ENCODE measurements at places on chromosomes 4 and X. TPM values are rescaled to one million over a fixed set of nuclear protein-coding genes. Genes with fewer than 3 reads are reported as not detected.
A peak's percentile ranks its signal among the peaks of the same experiment; 100 is the strongest.

GRCh38 chr4:70688795-70689231 is 481 bp downstream of the UTP3 start:
- DNase-seq, result no peak

HSFX1 gene
- 1.8 TPM for polyA plus RNA-seq

DNA sequence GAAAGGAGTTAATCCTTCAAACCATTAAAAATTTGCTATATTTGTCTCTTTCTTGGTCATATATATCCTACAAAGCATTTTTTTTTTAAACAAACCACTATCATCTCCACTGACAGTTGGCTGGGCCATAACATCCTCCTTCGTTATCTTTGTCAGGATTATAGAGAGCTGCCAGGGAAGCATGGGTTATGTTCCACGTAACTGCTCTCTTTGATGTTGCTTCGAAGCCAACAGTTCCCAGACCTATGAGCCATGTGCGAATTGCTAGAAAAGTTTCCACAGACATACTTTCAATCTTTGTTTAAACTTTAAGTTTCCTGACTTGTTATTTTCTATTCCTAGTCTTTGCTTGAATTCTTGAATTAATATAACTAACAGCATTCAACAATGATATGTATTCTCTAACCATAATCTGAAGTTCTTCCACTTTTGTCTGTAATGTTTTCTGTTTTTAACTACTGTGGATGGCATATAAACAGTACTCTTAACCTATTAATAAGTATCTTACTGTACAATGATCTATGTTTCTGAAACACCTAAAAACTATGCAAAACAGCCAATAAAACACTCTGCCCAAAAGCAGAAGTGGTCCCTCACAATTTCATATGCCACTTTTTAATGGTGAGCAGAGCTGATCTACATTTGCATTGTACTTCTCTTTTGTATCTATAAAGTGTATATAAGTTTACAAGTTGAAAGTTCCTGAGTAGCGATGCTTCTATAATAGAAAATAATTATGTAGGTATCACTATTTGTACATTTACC is 37.9 kb downstream of the EREG start:
- DNase-seq, result no peak

GABRE gene
- 10.4 TPM for polyA plus RNA-seq

DNA sequence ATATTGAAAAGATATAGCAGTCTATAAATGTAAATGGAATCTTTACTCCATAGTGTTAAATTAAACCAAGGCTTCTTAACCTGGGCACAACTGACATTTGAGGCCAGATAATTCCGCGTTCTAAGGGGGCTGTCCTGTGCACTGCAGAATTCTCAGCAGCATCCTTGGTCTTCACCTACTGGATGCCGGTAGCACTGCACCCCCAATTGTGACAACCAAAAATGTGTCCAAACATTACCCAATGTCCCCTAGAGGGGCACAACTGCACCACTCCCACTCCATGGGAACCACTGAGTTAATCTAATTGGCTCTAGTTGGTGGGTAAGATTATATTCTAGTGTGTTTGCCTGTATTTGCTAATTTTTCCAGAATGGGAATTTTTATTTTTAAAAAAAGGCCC is 16.6 kb downstream of the AP1S2 start:
- DNase-seq, result no peak

MCTS1 gene
- 48.4 TPM for polyA plus RNA-seq

DNA sequence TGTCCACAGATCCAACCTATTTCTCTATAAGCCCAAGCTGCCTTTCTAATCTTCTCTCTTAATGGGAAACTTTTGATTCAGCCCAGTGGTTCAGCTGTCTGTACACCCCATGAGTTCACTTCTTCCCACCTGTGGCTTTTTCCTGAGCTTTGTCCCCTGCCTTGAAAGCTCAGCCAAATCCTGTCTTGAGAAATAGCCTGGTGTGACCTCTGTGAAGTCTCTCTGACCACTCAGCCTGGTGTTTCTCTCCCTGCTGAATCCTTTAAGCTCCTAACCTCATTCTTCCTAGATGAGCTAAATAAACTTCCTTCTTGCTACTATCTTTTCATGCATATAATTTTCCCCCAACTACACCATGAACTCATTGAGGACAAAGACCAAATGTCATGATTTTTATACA is 15.2 kb upstream of the HERC5 start:
- DNase-seq, result no peak

GRCh38 chr4:930028-930551 is 2.0 kb downstream of the GAK start:
- no peak for DNase-seq

- no peak for DNase-seq
These were observed 49.4 kb downstream of the FHL1 start for GRCh38 chrX:136196691-136197155.

- no peak for DNase-seq
These were observed 277.7 kb upstream of the TET2 start for GRCh38 chr4:104868958-104869357.

GRCh38 chr4:78156520-78156919 is 99.4 kb downstream of the FRAS1 start:
- DNase-seq, result no peak

GRCh38 chr4:13891544-13891939 is 264.0 kb upstream of the BOD1L1 start:
- DNase-seq, result no peak

PTPN13 gene
- polyA plus RNA-seq, result 126 TPM

- no peak for DNase-seq
These were observed 11.9 kb upstream of the MAGEB16 start for GRCh38 chrX:35786271-35786670.

PGK1 gene
- polyA plus RNA-seq, result 414 TPM

GRCh38 chr4:85740431-85740861 is 265.5 kb downstream of the ARHGAP24 start:
- DNase-seq, result no peak

- DNase-seq, result no peak
These were observed 61.5 kb upstream of the EXOC1L start for GRCh38 chr4:55758066-55758465.

NAT8L gene
- 7.4 TPM for polyA plus RNA-seq

FAM184B gene
- 0.94 TPM for polyA plus RNA-seq

DNA sequence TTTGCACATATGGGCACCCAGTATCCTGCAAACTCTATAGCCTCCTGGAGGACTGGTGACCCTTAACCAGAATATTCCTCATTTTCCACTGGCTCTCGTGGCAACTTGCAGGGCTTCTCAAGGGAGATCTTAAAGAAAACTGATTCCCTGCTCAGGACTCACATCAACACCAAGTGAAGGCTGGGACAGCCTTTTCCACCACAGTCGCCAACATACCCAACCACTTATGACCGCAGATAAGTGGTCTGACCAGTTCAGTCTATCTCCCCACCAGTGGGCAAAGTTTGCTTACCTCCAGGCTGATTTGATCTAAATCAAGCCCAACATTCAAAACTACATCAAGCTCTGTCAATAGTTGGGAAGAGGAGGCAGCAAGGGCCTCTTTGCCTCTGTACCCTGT is 289.3 kb upstream of the GATB start:
- no peak for DNase-seq

MID2 gene
- 11.0 TPM for polyA plus RNA-seq

GRCh38 chr4:145179281-145179860 is 1.0 kb downstream of the OTUD4 start:
- DNase-seq, result peak; percentile 63

GRCh38 chr4:104022226-104022625 is 302.4 kb upstream of the TACR3 start:
- DNase-seq, result no peak

SSX3 gene
- not detected for polyA plus RNA-seq

TCEAL6 gene
- polyA plus RNA-seq, result 0.19 TPM

ASB12 gene
- polyA plus RNA-seq, result 0.96 TPM

DNA sequence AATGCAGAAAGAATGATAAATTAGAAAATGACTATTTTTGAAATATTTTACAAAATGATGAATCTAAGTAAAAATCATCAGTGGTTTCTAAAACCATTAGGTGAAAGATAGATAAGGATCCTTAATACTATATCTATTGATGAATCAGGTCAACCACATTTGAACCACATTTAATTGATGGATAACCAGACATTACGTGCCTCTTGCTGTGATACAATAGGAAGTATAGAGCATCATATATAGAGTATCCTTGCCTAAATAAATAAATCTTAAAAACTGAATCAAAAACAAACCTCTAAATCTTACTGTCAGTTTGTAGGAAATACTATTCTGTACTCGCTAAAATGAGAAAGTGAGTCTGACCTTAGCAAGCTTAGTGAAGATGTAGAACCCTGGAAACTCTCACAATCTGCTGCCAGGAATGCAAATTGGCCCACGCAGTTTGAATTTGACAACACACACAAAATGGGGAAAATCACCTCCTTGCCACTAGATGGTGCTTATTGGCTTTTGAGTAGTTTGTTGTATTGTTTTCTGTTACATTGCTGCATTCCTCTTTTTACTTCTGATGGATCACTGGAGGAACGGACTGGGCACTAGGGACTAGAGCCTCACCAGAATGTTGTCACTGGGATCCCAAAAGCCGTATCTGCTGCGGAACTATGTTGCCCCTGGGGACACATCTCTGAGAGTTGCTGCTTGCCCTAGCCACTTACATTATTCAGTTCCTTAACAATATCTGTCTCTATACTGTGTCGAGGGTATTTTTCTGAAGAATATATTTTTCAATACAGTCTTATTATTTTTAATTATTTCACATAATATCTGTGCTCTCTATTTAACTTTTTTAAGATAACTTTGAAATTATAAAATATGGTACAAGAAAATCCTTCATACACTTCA is 25.4 kb upstream of the SLAIN2 start:
- no peak for DNase-seq

DNA sequence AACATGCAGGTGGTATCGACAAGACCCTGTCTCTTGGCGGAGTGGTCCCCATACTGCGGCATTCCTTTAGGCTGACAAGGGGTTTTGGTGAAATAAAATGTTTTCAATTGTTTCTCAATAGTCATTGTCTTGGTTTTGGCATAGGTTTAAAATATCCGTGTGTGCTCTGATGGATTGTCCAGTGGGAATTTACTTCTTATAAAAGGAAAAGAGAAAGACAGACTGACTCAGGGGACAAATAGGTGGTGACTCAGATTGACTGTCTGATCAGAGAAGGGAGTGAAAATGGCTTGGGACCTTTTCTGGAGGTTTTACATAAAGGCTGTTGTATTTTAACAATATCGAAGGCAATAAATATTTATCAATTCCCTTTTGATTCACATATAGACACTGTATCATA is 129.8 kb downstream of the SORBS2 start:
- DNase-seq, result no peak

- DNase-seq, result no peak
These were observed 75.5 kb upstream of the IRS4 start for GRCh38 chrX:108811891-108812290.

KCNIP4 gene
- 15.2 TPM for polyA plus RNA-seq

SPANXB1 gene
- polyA plus RNA-seq, result not detected

DNA sequence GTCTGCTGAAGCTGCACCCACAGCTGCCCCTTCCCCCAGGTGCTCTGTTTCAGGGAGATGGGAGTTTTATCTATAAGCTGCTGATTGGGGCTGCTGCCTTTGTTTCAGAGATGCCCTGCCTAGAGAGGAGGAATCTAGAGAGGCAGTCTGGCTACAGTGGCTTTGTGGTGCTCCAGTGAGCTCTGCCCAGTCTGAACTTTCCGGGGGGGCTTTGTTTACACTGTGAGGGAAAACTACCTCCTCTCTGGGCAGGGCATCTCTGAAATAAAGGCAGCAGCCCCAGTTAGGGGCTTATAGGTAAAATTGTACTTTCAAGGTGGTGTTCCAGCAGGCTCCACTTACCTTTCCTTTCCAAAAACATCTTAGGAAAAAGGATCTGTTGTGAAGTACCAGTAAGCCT is 242.2 kb downstream of the SPRY1 start:
- DNase-seq, result no peak

MAD2L1 gene
- 58.0 TPM for polyA plus RNA-seq

MAGEA1 gene
- not detected for polyA plus RNA-seq

THOC2 gene
- polyA plus RNA-seq, result 143 TPM

- no peak for DNase-seq
These were observed 50.3 kb downstream of the SNX25 start for GRCh38 chr4:185259719-185260118.

DNA sequence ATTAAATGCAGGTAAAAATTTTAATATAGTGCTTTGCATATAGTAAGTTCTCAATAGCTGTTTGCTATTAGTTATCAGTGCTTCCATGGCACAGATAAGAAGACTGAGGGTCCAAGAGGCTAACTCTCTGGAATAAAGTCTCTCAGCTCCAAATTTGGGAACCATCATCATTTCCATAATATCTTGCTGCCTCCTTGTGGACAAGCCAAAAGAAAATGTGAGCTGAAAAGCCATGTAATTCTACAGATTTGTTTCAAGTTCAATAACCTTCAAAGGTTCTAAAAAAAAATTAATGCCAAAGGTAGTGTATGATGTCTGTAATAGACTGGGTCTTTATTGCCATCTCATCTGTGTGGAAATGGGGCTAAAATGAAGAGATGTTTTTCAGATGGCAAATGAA is 136.9 kb upstream of the VCX start:
- no peak for DNase-seq

LSM6 gene
- 55.2 TPM for polyA plus RNA-seq

GRCh38 chrX:115390078-115390477 is 100.6 kb downstream of the LUZP4 start:
- DNase-seq, result no peak

GRCh38 chr4:118716304-118716703 is 31.1 kb downstream of the METTL14 start:
- no peak for DNase-seq

DNA sequence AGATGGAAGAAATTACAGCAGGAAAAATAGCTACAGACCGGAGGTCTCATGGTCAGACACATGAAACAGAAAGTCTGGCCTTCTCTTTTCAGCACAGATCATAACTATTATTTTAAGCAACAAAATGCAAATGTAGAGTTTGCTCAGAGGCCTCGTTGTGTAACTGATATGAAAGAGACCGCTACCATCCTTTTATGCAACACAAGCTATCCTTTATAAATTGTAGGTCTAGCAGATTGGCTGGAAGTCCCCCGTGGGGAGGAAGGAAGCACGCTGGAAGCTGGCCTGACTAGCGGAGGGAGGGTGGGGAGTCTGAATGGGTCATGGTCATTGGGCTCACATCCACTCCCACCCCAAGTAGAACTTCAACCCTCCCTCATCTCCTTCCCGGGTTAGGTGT is 27.7 kb downstream of the DMP1 start:
- no peak for DNase-seq

GRCh38 chr4:8708401-8709021 is 115.9 kb downstream of the CPZ start:
- DNase-seq, result no peak

UGT2B11 gene
- polyA plus RNA-seq, result 4.4 TPM

DNA sequence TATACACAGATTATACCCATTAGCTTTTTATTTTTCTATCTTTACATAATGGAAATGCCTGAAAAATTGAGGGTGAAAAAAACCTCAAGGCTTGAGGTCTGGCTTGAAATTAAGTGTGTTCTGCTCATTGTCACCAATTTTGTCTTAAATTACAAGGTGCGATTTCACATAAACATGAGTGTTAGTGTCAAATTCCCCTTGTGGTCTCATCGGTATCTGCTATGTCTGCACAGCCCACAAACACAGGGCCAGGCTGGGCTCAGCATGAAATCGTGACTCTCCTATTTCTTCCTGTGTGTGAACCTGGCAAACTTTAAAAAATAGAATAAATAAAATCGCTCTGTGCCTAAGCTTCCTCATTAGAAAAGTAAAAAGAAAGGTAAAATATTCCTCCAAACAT is 109.1 kb downstream of the CRLF2 start:
- DNase-seq, result no peak

XAGE1A gene
- polyA plus RNA-seq, result not detected

Data from left renal cortex interstitium (tissue), 4 donors.